Fibroblast of skin of abdomen (primary cell): ENCODE measurements at places on chromosomes 3 and 15.
A peak's percentile ranks its signal among the peaks of the same experiment; 100 is the strongest.

DNA sequence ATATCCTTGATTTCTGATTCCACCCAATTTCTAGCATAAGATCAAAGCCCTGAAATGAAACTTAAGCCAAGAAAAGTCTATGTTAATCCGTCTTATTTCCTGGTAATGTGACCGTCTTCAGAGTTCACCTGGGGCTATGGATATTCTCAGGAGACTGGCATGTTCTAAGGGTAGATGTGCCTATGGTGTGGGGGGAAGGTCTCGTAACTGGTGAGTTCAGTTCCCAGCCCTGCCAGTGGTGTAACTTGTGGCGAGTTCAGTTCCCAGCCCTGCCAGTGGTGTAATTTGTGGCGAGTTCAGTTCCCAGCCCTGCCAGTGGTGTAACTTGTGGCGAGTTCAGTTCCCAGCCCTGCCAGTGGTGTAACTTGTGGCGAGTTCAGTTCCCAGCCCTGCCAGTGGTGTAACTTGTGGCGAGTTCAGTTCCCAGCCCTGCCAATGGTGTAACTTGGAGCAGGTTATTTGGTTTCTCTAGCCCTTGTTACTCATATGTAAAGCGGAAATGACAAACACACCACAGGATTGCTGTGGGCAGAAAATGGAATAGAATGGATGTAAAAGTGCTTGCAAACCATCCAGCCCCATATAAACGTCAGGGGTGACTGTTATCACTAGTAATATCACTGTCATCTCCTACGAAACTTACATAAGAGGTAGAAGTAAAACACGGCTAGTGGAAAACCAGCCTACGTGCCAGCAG is 30.4 kb downstream of the SLC51A start:
- peak; percentile 44 for DNase-seq

GRCh38 chr3:124504332-124505059 is 225.8 kb upstream of the UMPS start:
- peak; percentile 63 for DNase-seq

- DNase-seq: no peak
These were observed 27.4 kb downstream of the TMOD3 start for GRCh38 chr15:51856714-51857380.

- peak; percentile 27 for DNase-seq
These were observed 236.3 kb downstream of the MEX3B start for GRCh38 chr15:81809543-81809942.

DNA sequence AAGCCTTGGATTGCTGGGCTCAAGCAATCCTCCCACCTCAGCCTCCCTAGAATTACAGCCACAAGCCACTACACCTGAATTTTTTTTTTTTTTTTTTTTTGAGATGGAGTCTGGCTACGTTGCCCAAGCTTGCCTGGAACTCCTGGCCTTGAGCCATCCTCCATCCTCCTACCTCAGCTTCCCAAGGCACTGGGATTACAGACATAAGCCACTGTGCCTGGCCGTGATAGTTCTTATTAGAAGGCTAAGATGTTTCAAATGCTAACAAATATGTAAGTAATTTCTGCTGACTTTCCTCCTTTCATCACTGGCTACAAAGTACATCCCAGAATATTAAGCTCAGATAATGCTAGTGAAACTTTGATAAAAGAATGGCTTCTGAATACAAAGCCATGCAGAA is 5.7 kb upstream of the SETMAR start:
- DNase-seq: no peak

DNA sequence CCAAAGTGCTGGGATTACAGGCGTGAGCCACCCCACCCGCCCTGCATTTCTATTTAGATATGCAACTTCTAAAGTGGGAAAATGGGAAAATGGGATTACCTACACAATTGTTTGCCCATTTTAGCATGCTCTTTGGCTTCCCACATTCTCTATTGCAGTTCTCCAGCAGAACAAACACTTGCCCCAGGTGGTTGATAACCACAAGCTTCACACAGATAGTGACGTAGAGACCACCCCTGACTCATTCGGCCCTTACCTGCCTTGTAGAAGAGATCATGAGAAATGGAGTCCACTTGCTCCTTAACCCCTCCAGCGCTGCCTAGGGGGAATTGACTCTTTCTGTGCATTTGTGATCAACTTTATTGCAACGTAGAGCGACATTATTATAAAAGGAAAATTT is 83.2 kb upstream of the RAP2B start:
- DNase-seq: no peak

DNA sequence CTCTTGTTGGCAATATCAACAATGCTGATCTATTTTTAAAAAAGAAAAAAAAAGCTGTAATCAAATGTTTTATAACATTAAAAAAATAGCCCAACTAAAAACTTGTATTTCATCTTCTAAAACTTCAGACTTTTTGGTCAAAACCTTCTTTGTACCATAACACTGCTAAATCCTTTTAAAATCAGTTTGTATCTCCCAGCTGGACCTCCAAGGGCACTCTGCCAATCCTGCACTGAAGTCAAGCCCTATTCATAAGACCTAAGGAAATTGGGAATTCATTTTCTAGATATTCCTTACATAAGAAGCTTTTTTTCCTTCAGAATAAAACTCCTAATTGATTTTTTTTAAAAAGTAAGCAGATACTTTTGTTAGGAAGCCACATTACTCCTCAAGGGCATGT is 38.2 kb upstream of the HCLS1 start:
- DNase-seq: no peak

- DNase-seq: no peak
These were observed 11.9 kb upstream of the LDHAL6B start for GRCh38 chr15:59194639-59195325.

- DNase-seq: no peak
These were observed 2.1 kb upstream of the SPTBN5 start for GRCh38 chr15:41895957-41896356.

- no peak for DNase-seq
These were observed 391.5 kb downstream of the ERC2 start for GRCh38 chr3:56076746-56077145.

GRCh38 chr15:66797921-66798320 is 95.9 kb downstream of the SMAD6 start:
- DNase-seq: no peak
